Chondrocyte (in vitro differentiated cells): ENCODE measurements at places on chromosomes 1 and 21. TPM values are rescaled to one million over a fixed set of nuclear protein-coding genes. Genes with fewer than 3 reads are reported as not detected.

DNA sequence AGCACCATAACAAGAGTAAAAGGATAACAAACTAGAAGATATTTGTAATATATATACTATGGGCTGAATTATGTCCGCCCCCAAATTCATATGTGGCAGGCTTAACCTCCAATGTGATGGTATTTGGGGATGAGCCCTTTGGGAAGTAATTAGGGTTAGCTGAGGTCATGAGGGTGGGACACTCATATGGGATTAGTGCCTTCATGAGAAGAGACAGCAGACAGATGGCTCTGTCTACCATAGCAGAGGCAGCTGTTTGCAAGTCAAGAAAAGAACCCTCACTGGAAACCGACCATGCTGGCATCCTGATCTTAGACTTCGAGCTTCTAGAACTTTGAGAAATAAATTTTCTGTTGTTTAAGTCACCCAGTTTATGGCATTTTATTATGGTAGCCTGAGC lies 303.6 kb downstream of the LMO4 start:
- no peaks in the 10 kb centered on the region for H3K27me3 ChIP-seq
- H3K4me3 ChIP-seq, result no peak overlapping the region
- no peaks in the 10 kb centered on the region for H3K36me3 ChIP-seq
- H3K4me1 ChIP-seq, result no peaks in the 10 kb centered on the region
- no peak for DNase-seq

DNA sequence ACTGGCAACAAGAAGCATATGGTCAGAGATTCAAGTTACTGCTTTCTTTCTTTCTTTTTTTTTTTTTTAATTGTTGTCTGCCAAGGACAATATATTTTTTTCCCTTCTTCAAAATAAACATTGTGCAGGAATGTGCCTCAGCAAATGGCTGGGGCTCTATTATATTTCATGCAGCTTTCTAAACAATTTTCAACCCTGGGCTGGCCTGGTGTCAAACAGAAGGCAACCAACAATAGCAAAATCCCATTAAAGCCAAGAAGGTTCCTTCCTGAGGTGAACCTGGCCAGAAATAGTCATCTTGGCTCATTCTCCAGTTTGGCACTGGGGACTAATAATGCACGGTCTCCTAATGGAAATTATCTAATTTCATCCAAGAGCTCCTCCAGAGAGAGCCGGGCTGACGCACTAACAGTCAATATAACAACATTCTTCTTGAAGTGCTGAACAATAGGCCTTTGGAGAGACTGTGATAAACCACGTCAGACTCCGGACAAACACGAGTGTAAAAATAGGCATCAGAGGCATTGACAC lies 35.7 kb upstream of the HLX start:
- DNase-seq, result no peak
- peaks cover 16% of the 10 kb centered on the region for H3K27me3 ChIP-seq
- no peak overlapping the region for H3K4me3 ChIP-seq
- H3K4me1 ChIP-seq, result no peaks in the 10 kb centered on the region
- H3K36me3 ChIP-seq, result no peaks in the 10 kb centered on the region

DNA sequence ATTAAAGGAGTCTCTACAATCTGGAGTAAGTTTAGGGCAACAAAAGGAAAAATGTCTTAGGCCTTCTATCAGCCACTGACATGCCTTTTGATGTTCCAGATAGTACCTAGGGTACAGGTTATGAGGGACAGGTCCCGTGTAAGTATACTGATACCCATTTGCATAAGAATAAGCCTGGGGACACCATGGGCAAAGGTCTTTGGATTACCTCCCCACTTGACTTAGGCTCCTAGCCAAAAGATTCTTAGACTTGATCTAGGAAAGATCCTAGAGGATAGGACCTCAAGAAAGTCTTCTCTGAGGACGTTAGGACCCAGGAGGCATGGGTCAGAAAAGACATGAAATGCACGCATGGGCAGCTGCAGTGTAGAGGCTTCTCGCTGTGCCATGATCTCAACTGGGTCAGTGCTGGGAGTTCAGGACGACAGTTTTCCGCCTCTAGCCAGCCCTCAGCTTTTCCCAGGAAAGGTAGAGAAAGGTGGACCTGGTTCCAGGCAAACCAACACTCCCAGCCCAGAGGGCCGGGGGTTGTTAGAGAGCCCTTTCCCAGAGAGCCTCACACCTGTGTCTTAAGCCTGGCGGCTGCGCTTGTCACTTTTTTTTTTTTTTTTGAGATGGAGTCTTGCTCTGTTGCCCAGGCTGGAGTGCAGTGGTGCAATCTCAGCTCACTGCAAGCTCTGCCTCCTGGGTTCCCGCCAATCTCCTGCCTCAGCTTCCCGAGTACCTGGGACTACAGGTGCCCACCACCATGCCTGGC lies 26.6 kb downstream of the MSTO1 start:
- no peaks in the 10 kb centered on the region for H3K4me1 ChIP-seq
- H3K36me3 ChIP-seq, result no peaks in the 10 kb centered on the region
- H3K4me3 ChIP-seq, result no peak overlapping the region
- H3K27me3 ChIP-seq, result no peaks in the 10 kb centered on the region
- no peak overlapping the region for H3K27ac ChIP-seq

- DNase-seq, result peak; percentile 77
- H3K27me3 ChIP-seq, result peaks cover 59% of the 10 kb centered on the region
- H3K36me3 ChIP-seq, result no peaks in the 10 kb centered on the region
Observed at GRCh38 chr21:44711327-44712202, at the start of gene TSPEAR. TSPEAR (minus strand) TSS chr21:44711572; CDS start chr21:44711514, 58 bp downstream.

DNA sequence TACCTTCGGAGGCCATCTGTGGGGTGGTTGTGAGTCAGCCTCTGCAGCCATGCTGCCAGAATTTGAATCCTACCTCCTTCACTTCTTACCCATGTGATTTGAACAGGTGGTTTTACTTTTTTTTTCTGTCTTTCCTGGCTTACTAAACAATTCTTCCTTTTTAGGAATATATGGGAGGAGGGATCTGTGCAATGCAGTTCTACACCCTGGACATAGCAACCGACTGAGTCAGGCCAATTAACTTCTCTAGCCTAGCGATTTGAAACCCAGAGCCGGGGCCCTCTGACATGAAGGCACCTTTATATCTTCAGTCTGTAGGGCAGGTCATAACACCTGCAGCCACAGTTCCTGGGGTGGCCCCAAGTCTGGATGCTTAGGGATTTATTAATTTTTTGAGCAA lies 83.6 kb downstream of the ST6GALNAC3 start:
- peaks cover 12% of the 10 kb centered on the region for H3K4me1 ChIP-seq
- H3K27me3 ChIP-seq, result no peaks in the 10 kb centered on the region
- no peak overlapping the region for H3K27ac ChIP-seq
- peaks cover 2% of the 10 kb centered on the region for H3K36me3 ChIP-seq

GRCh38 chr1:109269981-109270622 lies 12.8 kb downstream of the PSRC1 start:
- H3K27ac ChIP-seq, result peak overlapping the region; percentile 63
- no peak overlapping the region for H3K4me3 ChIP-seq
- peaks cover 24% of the 10 kb centered on the region for H3K4me1 ChIP-seq
- no peaks in the 10 kb centered on the region for H3K27me3 ChIP-seq
- peaks cover 5% of the 10 kb centered on the region for H3K36me3 ChIP-seq

DNA sequence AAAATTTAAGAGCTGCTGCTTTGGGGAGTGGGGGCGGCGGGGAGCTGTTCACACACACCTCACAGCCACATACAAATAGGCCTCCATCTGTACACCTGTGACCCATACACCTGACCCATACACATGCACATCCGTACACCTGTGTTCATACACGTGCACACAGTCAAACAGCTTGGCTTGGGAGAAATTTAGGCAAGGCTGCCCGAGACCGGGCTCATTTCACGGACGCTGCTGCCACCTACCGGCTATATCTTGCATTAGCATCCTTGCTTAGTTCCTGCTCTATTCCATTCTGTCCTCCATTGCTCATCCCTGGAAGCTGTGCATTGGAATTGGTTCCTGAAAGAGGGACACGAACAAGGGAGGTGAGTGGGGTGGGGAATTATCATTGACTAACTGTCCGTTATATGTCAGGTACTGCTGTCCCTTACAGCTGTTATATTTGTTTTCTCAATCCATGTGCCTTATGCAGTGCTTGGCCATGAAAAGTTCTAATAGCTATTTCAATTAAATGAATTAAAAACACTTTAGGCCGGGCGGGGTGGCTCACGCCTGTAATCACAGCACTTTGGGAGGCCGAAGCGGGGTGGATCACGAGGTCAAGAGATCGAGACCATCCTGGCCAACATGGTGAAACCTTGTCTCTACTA lies 37.1 kb upstream of the EPB41 start:
- H3K36me3 ChIP-seq, result no peaks in the 10 kb centered on the region
- no peak overlapping the region for H3K4me3 ChIP-seq
- no peak overlapping the region for H3K27ac ChIP-seq
- H3K4me1 ChIP-seq, result peaks cover 6% of the 10 kb centered on the region
- H3K27me3 ChIP-seq, result peaks cover 2% of the 10 kb centered on the region
- no peak for DNase-seq

- DNase-seq, result peak; percentile 94
- peak overlapping the region; percentile 99 for H3K27ac ChIP-seq
- H3K4me3 ChIP-seq, result peak overlapping the region; percentile 91
- H3K27me3 ChIP-seq, result no peaks in the 10 kb centered on the region
- H3K4me1 ChIP-seq, result peaks cover 24% of the 10 kb centered on the region
Observed at GRCh38 chr1:27366113-27366410, 699 bp downstream of the MAP3K6 start.

- H3K4me3 ChIP-seq, result no peak overlapping the region
- H3K27ac ChIP-seq, result no peak overlapping the region
- no peak for DNase-seq
- H3K4me1 ChIP-seq, result no peaks in the 10 kb centered on the region
Observed at GRCh38 chr1:230058626-230059025, 8.4 kb upstream of the GALNT2 start.

GRCh38 chr1:35001743-35002142 lies 16.6 kb upstream of the TMEM35B start:
- peaks cover 17% of the 10 kb centered on the region for H3K36me3 ChIP-seq
- no peaks in the 10 kb centered on the region for H3K27me3 ChIP-seq
- H3K4me1 ChIP-seq, result peaks cover 18% of the 10 kb centered on the region
- no peak overlapping the region for H3K4me3 ChIP-seq
- H3K27ac ChIP-seq, result peak overlapping the region; percentile 68
- no peak for DNase-seq

GRCh38 chr1:59094001-59094400 lies 202.9 kb upstream of the FGGY start:
- no peak overlapping the region for H3K27ac ChIP-seq
- no peaks in the 10 kb centered on the region for H3K4me1 ChIP-seq
- no peaks in the 10 kb centered on the region for H3K36me3 ChIP-seq
- H3K4me3 ChIP-seq, result no peak overlapping the region

DNA sequence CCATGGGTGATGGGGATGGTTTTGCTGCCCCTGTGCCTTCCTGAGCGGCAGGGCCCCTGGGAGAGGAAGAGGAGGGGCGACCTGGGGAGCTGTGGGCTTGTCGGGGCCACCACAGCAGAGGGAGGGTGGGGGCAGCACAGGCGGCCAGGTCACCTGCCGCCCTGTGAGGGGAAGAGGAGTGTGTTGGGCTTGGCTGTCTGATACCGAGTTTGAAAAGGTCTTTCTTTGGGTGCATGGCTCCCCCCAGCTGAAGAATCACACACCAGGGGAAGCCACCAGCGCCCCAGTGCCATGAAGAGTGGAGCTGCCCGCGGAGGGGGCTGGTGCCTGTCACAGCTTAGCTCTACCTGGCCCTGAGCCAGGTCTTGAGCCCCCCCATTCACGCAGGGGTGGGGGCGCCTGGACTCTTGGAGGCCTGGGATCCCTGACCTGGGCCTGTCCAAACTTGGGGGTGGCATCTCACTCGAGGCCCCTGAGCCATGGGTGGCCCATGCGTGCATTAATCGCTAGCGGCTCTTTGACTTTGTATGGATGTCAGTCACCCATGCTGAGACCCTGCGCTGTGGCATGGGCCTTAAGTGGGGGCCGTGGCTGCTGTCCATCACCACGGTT lies 26.4 kb downstream of the CSTB start:
- no peak for DNase-seq
- no peak overlapping the region for H3K4me3 ChIP-seq
- H3K27ac ChIP-seq, result no peak overlapping the region
- H3K36me3 ChIP-seq, result peaks cover 41% of the 10 kb centered on the region
- peaks cover 5% of the 10 kb centered on the region for H3K4me1 ChIP-seq
- no peaks in the 10 kb centered on the region for H3K27me3 ChIP-seq

DNA sequence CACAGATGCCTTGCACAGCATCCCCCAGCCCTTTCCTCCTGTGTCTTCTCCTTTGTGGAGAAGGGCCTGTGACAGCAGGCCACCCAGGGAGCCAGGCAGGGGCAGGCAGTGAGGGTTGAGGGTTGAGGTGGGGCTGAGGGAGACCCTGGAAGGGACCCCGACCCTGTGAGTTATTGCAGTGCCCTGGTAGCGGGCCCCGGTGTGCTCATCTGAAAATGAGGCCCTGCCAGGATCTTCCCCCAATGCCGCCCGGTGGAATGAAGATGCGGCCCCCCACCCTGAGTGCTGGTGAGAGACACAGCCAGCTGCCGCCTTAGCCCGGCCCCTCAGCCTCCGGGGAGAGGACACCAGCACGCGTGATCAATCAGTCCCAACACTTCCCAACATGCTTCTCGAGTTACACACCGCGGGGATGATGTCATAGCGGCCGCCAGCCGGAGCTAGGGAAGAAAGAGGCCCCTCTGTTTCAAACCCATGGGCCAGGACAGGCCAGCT lies 36.2 kb upstream of the ACTRT2 start:
- peaks cover 2% of the 10 kb centered on the region for H3K4me1 ChIP-seq
- peaks cover 2% of the 10 kb centered on the region for H3K27me3 ChIP-seq
- H3K4me3 ChIP-seq, result no peak overlapping the region
- no peaks in the 10 kb centered on the region for H3K36me3 ChIP-seq
- peak; percentile 74 for DNase-seq

DNA sequence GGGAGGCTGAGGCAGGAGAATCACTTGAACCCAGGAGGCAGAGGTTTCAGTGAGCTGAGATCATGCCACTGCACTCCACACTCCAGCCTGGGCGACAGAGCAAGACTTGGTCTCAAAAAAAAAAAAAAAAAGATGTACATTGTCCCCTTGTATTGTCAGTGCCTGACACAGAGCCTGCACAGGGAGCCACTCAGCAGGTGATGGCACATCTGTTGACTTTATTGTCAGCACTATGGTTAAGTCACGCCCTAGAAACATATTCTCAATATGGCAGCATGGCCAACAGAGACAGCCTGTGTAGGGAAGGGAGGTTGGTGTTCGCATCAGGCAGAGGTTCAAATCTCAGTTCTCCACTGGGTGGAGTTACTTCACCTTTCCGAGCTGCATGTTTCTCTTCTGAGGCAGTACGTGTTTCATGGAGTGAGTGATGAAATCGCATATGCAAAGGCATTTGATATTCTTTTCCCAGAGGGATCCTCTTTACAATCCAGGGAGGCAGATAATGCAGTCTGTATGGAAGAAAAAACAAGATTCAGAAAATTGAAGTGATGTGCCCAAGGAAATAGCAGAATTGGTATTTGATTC lies 20.6 kb downstream of the LAMC2 start:
- H3K4me3 ChIP-seq, result no peak overlapping the region
- no peak overlapping the region for H3K27ac ChIP-seq
- DNase-seq, result no peak

DNA sequence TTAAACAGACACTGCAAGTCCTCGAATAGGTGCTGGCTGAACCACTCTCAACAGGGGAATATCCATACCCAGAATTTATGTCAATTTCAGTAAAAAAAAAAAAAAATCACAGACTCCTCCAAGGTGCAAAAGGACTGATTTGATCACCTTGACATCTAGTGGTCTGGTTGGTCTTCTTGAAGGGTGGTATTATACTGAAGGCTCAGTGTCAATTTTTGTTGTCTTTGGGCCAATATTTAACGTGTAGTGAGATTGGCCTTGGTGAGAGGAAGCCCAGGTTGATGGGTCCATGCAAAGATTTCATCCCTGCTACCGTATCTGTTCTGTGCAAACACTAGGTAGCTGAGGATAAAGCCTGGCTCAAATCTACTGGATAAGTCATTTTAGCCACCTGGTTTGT lies 4.0 kb upstream of the GBP5 start:
- H3K27ac ChIP-seq, result no peak overlapping the region
- H3K36me3 ChIP-seq, result no peaks in the 10 kb centered on the region
- H3K4me1 ChIP-seq, result no peaks in the 10 kb centered on the region

Gene RPE65
- not detected in 3 replicates for total RNA-seq

Gene VWA5B1
- not detected in 3 replicates for total RNA-seq

Gene KLF17
- 0.18 TPM in 1 of 3 replicates, not detected in the others for total RNA-seq

Gene CYP4X1
- 1.0 to 1.1 TPM (median 1.1 TPM) in 3 replicates for total RNA-seq

Gene FCRL5
- not detected in 3 replicates for total RNA-seq

Gene TFF2
- total RNA-seq, result not detected in 3 replicates

Gene B4GALT2
- total RNA-seq, result 94.8 to 109 TPM (median 99.4 TPM) in 3 replicates
